Stimulated activated CD8-positive, alpha-beta memory T cell treated with anti-CD3 and anti-CD28 coated beads, Interleukin-2, amount 100 ng/mL, for 1 hour (primary cell): ENCODE measurements at places on chromosomes 4 and X.

GRCh38 chr4:27318740-27319139 lies 458.1 kb downstream of the STIM2 start:
- DNase-seq: no peak

- no peak for DNase-seq
Observed at GRCh38 chr4:140220058-140220457, 66.1 kb upstream of the MAML3 start.

- no peak for DNase-seq
Observed at GRCh38 chr4:2305766-2306501, 44.0 kb upstream of the MXD4 start.

GRCh38 chr4:158649111-158649680 lies 22.5 kb downstream of the C4orf46 start:
- DNase-seq: no peak

GRCh38 chr4:82046796-82047195 lies 327.0 kb downstream of the HNRNPD start:
- DNase-seq: no peak

DNA sequence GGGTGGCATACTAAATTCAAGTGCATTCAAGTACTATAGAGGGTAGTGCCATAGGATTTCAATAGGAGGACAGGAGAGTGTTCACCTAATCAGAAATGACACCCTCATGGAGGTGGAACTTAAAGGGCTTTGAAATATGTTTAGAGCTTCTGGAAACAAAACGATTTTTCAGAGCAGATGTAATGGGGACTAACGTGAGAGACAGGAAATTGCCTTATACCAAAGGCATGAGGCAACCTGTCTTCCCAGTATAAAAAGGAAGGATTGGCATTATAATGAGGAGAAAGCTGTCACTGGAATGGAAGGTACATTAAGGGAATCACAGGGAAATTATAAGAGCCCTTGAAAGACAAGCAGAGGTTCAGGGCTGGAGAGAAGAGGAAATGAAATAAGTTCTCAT lies 116.3 kb upstream of the PNPLA4 start:
- no peak for DNase-seq

DNA sequence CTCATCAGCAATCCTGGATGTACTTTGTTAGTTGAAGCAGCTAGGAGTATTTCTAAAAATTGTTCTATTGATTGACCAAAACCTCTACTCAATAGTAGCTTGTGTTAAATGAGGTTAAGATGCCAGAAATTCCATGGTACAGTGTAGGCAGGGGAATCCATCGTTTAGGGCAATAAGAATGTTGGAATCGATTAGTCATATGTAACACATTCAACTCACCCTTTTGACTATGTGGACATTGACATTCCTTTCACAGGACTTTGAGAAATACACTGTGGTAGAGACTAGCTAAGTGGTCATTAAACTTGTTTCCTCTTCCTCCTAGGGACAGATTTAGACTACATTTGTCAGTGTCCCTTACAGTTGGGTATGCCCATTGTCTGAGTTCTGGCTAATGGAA lies 40.2 kb downstream of the KDM5C start:
- no peak for DNase-seq

DNA sequence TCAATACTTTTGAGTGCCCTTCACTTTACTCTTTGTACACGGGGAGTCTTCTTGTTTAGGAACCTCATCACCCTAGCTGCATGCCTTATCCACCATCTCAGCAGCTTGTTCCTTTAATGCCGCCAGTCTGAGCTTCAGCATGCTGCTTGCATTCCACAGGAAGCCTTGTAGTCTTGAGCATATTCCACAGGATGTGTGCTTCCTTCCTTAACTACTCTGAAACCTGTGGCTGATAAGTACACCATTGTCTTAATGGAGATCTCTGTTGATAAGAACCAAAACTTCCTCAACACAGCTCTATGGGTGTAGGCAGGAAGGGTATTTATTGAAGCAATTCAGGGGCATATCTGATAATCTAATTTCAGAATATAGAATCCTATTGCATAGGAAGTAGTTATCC lies 24.4 kb upstream of the CCNI start:
- no peak for DNase-seq

GRCh38 chrX:97490656-97491055 lies 606.9 kb downstream of the RPA4 start:
- no peak for DNase-seq

DNA sequence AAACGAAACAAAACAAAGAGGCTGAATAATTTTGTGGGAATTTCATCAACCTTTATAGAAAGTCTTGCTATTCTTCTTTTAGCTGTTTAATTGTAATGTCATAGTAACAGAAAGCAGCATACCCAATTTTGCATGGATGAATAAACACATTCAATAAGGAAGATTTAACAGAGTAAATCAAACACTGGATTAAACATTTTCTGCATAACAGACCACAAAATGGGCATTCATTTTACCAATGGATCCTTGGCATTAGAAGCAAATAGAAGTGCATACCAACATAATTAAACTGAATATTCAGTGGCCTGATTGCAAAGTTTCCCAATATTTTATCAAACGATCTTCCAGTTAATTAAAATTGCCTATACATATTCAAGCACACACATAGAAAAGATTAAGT lies 4.4 kb upstream of the CHM start:
- DNase-seq: no peak
